ENCODE measurements at places on chromosomes 16 and 17. TPM values are rescaled to one million over a fixed set of nuclear protein-coding genes. Genes with fewer than 3 reads are reported as not detected.

DNA sequence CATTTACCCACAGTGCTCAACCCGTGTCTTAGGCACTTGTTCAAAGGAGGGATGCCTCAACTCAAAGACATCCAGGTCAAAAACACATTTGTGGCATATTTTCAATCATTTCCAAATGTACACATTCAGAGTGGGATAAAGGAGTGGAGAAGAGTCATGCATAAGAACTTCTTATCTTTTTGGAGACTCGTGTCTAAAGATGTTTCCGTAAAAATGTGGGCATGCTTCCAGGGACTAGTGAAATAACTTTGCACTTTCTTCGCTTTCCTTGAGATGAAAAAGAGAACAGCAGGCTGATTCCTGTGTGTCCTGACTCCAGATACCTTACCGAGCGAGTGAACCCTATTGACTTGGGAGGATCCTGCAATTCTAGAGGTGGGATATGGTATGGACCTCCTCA is 256.6 kb upstream of the KCNJ16 start:
- DNase-seq: no peak

GRCh38 chr17:42894283-42895184 is 6.1 kb upstream of the G6PC1 start:
- no peak for DNase-seq

DNA sequence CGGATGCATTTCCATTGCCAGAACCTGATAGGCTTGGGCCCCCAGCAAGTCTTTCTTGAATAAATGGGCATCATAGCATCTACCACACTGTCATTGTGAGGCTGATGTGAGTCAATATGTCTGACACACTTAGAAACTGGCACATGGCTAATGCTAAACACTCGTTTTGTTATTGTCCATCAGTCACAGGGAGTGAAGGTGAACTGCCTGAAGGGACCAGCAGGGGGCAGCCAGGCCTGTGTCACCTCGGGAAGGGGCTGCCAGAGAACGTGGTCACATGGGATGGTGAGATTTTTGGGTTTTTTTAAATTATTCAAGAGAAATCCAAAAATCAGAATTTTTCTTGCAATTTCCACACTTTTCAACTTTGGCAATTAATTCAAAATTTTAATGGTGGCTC is 831 bp upstream of the RCVRN start:
- DNase-seq: no peak

The ZFP3 gene
- total RNA-seq: 4.2 TPM

DNA sequence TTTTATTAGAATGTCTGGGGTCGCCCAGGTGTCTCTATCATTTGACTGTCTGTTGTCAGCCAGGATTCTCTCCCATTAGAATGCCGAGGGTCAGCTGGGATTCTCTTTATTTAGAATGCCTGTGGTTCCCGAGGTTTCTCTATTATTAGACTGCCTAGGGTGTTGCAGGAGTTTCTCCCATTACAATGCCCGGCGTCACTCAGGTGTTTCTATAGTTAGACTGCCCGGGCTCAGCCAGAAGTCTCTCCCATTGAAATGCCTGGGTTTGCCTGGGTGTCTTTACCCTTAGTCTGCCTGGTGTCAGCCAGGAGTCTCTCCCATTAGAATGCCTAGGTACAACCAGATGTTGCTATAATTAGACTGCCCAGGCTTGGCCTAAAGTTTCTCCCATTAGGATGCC is 2252.0 kb downstream of the TP53TG3F start:
- DNase-seq: peak; percentile 33

DNA sequence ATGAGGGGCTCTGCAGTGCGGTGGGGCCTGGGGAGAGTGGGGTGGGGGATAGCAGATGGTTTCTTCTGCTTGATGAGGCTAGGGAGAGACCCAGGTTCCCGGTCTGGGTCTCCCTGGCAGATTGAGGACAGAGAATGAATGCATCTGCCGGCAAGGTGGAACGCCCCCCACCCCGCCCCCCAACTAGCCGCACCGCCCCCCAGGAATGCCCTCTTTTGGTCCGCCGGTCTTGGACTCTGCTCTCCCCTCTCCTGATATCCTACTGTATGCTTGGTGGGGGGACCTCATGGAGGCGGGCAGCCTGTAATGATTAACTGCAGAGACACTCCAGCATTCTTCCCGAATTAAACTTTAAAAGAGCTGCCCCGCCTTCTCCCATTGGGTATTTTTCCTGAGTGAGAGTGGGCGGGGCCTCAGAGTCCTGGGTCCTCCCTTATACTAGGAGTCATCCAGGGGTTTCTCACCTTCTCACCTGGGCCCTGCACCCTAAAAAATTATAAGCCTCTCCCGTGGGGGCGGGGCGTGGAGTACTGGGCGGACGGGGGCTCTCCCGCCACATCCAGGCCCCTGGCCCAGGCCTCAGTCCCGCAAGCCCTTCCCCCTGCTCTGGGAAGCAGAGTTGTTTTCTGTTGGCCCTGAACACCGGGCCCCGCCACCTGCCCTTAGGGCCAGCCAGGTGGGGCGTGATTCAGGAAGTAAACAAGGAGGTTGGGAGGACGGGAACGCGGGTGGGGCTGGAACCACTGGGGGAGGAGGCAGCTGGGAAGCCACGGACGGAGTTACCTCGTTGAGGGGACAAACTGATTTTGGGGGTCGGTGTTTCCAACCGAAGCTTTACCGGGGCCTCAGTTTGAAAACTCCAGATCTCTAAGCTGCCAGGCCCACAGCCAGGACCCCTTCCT is 1.5 kb downstream of the GRB7 start:
- DNase-seq: no peak

DNA sequence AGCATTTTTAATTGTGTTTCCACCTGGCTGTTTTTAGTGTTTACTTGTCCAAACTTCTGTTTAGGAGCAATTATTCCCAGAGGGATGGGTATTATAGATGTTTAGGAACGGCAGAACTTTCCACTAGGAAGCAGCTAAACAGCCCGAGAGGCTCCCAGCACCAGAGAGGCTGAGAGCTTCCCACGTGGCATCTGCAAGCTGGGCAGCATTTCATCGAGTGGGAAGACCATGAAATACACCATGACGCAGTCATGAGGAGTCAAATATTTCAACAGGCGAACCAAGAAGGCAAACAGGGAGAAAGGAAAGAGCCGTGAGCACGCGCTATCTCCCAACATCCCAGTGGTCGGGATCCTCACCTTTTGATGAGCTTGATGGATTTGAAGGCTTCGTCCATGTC is 24.1 kb downstream of the TMEM204 start:
- DNase-seq: no peak

DNA sequence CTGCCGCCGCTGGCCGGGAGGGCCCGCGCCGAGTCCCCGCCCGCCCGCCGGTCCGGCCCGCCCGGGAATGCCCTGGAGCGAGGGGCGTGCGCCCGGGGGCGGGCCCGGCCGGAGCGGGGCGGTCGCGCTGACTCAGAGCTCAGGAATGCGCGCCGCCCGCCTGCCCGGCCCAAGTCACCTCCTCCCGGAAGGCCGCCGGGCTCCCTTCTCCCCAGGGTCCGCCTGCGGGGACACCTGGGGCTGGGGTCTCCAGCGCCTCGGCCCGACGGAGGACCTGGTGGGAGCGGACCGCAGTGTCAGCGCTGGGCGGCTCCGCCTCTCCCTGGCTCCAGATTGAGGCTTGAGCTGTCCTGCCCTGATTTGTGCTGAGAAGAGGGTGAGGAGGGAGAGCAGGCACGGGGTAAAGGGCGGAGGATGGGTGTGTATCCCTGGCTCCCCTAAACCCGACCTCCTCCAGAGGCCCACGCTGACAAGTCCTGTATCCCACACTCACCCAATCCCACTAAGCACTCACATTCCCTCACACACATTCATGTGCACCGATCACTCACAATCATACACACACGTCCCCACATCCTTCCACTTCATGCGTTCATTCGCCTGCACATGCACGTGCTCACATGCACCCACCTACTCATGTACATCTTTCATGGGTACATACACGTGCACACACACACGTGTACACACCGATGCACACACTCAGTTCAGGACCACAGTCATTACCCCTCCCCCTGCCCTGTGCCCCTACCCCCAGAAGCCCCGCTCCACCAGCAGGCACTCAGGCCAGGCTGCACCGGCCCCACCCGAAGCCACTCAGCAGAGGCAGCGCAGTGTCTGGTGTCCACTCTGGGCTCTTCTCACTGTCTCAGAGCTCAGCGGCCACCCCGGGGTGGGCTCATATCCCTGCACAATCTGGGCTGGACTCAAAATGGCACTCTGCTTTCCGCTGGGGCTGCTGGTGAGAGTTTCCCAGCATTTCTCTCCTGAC is at the start of gene RHBDF1:
Gene RHBDF1 (minus strand): TSS at position 71 of the 988 bp plus-strand sequence. CDS start 7,616 bp downstream, outside the sequence.
- DNase-seq: no peak

DNA sequence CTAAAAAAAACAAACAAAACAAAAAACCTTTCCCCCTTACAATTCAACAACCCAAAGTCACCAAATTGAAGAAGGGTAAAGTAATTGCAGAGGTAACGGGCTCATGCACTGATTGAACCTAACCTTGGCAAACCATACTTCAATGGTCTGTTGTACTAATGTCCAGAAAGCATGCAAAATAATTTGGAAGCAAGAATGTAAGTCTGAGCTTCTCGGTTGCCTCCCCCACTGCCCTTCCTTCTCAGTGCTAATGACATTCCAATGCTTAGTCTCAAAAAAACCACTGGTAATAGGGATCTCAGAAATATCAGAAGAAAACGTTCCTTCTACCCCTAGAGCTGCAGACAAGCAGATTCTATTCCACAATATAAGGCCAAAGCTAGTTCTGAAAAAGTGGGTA is 15.8 kb downstream of the KRABD2 start:
- no peak for DNase-seq

The ADAP2 gene
- 43.2 TPM for total RNA-seq
